ENCODE measurements at places on chromosomes 11 and 22. TPM values are rescaled to one million over a fixed set of nuclear protein-coding genes. Genes with fewer than 3 reads are reported as not detected.

Gene P2RX6
- total RNA-seq = 1.7 TPM

Gene TCN1
- total RNA-seq = 0.44 TPM

Gene ZNF280A
- total RNA-seq = not detected

- DNase-seq = peak; percentile 67
Measured at GRCh38 chr22:48577014-48577690, 1250.5 kb downstream of the BRD1 start.

- no peak for DNase-seq
Measured at GRCh38 chr11:86046116-86046515, 22.8 kb downstream of the PICALM start.

DNA sequence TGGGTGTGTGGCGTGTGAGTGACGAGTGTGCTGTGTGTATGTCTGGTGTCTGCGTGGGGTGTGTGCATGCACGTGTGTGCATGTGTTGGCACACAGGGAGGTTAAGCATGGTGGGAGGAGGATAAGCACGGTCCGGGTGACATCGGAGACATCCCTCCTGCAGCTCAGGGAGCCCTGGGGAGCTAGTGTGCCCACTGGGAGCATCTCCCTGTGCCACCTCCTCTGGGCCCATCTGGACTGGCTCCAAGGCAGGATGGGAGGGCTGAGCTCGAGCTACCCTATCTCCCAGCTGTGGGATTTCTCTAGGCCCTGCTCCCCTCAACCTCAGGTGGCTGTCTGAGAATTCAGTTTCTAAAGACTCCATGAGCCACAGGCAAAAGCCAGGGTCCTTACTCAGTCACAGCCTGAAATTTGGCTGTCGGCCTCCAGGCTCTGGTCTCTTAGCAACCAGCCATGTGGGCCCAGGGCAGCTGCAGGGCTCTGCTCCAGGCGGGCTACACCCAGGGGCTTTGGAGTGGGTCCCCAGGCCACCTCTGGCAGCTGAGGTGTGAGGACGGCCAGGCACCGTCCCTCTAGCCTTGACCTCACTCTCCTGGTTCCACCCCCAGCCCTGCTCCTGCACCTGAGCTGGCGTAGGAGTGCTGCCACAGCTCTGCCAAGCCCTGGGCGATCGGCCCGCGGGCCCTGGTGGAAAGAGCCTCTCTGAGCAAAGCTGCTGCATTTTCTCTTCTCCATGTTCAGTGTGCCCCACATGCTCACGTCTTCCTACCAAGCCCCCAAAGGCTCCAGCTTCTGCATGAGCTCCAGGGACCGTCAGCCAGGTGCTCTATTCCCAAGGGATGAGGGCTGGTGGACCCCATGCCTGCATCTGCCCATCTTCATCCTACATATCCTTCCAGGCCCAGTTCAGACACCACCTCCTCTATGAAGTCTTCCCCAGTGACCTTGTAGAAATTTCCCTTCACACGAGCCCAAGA is 39.7 kb downstream of the RTL6 start:
- DNase-seq = no peak
